ENCODE measurements at places on chromosomes 7 and 10.
A peak's percentile ranks its signal among the peaks of the same experiment; 100 is the strongest.

- DNase-seq = no peak
Observed at GRCh38 chr10:93272884-93273675, 199.4 kb downstream of the CYP26A1 start.

DNA sequence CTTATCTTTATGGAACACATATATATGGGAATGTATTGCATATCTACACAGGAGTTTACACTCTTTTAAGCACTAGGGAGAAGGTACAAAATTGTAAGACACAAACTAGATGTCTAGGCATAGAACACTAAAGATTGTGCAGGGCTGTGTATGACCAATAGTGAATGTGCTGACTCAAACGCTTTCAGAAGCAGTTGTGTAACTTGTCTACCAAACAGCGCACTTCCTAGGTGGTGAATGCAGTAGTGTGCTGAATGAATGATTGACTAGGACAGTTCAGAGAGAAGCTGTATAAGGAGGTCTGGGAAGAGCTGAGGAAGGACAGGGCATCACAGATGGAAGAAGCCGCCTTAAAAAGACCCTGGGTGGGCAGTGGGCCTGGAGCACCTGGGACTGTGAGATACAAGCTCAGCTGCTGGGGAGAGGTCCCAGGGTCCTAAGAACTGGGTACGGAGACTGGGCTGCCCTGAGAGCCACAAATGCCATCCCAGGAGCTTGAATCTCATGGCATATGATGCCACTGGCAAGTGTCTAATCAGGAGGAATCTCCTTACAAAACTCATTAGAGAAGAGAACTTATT lies 14.2 kb downstream of the CLRN3 start:
- no peak for DNase-seq

DNA sequence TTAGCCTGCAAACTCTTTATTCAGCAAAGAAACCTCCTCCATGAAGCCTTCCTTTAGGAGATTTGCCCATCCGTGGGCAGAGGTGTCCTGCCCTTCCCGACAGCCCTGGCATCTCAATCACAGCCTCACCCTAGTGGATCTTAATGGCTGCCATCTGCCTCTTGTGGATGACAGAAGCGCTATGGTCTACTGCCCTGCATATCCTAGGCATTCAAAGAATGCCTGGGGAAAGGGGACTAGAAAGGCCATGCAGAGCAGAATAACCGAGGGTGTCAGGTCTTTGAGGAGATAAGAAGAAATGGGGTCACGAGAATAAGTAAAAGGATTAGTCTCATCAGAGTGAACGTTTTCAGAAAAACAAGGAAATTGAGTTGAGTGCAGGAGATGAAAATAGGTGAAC lies 57.7 kb upstream of the SPOCK2 start:
- no peak for DNase-seq

GRCh38 chr10:71133710-71134686 lies 78.4 kb upstream of the UNC5B start:
- no peak for DNase-seq

GRCh38 chr10:16795410-16796073 lies 21.7 kb downstream of the RSU1 start:
- DNase-seq = no peak

GRCh38 chr7:30434140-30434799 lies 44.3 kb downstream of the NOD1 start:
- peak; percentile 66 for DNase-seq

DNA sequence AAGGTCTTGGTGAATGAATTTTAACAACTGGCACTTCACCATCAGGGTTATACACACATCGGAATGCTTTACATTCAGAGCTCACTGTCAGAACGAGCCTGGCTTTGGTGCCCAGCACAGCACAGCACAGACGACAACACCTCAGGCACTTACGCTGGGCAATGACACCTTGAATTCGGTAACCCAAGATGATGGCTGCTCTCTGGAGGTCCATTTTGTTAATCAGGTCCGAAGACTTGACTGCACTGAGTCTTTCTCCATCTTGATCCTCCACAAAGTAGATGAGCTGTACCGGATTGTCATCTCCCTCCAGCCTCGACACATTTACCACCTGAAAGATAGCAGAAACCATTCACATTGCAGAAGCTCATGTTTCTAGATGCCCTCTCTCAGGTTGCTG lies 82.4 kb downstream of the KIAA1549 start:
- no peak for DNase-seq

GRCh38 chr10:97185326-97186058 lies at the start of gene SLIT1:
SLIT1 (minus strand) TSS chr10:97185959; CDS start chr10:97185674, 285 bp downstream.
- no peak for DNase-seq

DNA sequence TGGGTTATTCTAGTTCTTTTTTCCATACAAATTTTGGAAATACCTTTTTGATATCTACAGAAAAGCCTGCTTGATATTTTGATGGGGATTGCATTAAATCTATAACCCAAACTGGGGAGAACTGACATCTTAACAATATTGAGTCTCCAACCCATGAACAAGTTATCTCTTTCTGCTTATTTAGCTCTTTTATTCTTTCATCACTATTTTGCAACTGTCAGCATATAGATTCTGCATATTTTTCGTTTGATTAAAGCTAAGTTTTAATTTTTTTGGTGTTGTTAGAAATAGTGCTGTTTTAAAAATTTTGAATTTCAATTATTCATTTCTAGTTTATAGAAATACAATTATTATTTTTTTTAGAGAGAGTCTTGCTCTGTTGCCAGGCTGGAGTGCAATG lies 97.9 kb downstream of the EMX2 start:
- no peak for DNase-seq

All from RPMI8226 (cell line).